ENCODE measurements at places on chromosomes 2 and 18. TPM values are rescaled to one million over a fixed set of nuclear protein-coding genes. Genes with fewer than 3 reads are reported as not detected.

DNA sequence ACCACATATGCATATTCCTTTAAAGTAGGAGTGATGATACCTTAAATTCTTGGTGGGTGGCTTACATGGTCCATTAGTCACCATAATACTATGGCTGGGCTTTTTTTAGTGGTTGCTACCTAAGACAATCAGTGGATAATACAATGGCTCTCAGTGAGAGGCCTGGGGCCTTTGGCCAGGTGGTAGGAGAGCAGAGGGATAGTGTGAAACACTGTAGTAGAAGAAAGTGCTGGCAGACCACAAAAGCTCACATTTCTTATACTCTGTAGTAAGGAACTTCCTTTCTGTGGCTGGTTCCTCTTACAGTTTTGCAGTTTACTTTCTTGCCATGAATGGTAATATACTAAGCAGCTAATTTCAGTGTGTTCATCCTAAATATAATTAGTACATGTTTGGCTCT, 583.5 kb downstream of the XIRP2 start:
- no peak for DNase-seq

The TCF23 gene
- total RNA-seq = 0.07 TPM

The GKN1 gene
- not detected for total RNA-seq

DNA sequence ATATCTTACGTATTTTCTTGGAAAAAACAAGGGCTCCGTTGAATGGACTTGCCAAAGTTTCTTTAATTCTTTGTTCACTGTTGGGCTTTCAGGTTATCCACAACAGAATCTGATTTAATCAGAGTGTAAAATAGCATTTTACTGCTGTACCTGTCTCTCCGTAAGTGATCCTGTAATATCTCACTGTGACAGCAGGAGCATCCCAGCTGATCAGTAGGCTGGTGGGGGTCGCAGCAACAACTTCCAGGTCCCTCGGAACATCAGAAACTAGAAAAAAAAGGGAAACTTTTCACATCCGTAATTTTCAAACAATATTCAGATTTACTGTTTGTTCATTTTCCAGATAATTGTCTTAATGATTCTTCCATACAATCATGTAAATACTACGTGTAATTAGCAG, 51.2 kb downstream of the FN1 start:
- no peak for DNase-seq

The FLACC1 gene
- 2.1 TPM for total RNA-seq

The CCDC68 gene
- 46.8 TPM for total RNA-seq

DNA sequence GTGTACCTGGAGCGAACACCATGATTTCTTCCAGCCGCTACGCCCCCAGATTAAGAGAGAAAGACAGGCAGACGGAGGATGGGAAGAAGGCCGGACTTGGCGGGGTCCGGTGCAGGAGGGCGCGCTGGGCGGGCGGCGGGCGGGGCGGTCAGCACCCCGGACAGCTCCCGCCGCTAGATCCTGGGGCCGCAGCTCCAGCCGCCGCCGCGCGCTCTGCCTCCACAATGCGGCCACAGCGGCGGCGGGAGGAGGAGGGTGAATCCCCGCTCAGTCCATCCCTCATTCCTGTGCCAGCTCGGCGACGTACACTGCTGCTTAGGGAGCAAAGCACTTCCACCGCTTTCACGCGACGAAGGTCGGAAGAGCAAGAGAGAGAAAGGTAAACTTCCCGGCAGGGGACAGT, at the start of gene AKAIN1:
TSS of gene AKAIN1 (minus strand) at position 226 of the 403 bp plus-strand sequence. CDS start at position 22, 204 bp downstream.
- DNase-seq = no peak

GRCh38 chr2:11177871-11178690, 22.8 kb downstream of the SLC66A3 start:
- DNase-seq = no peak

- no peak for DNase-seq
Measured at GRCh38 chr2:20421336-20421987, 25.4 kb upstream of the RHOB start.

- DNase-seq = no peak
Measured at GRCh38 chr18:35029103-35029502, 12.1 kb upstream of the MAPRE2 start.

The KCNG2 gene
- total RNA-seq = not detected

DNA sequence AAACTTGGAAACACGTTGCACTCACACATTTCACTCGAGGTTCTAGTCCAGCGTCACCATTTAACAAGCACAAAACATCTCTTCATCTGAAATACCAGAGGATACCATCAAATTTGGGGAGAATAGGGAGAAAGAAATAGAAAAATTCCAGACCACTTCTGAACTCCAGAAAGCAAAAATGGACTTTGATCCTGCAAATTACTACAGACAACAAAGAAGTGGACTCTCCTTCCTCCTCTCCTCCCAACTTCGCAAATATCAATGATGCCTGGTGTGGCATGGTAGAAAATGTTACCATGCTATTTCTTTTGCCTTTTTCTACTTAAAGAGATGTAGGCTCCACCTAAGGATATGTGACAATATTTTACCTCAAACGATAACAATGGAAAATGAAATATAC, 13.5 kb downstream of the UXS1 start:
- DNase-seq = no peak

DNA sequence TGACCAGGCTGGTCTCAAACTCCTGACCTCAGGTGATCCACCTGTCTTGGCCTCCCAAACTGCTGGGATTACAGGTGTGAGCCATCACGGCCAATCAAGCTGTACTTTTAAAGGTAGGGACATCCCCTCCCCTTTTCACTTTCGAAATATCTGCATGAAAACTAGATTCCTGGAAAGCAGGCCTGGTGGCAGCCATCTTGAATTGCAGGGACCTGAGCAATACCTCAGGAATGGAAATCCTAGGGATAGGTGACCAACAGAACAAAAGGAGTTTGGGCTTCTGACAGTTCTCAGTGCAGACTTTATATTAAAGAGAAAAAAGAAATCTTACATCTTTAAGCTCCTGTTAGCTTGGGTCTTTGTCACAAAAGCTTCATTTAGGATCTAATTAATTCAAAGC, 62.6 kb downstream of the KLF7 start:
- no peak for DNase-seq
